ENCODE measurements at places on chromosomes 3 and 15.

DNA sequence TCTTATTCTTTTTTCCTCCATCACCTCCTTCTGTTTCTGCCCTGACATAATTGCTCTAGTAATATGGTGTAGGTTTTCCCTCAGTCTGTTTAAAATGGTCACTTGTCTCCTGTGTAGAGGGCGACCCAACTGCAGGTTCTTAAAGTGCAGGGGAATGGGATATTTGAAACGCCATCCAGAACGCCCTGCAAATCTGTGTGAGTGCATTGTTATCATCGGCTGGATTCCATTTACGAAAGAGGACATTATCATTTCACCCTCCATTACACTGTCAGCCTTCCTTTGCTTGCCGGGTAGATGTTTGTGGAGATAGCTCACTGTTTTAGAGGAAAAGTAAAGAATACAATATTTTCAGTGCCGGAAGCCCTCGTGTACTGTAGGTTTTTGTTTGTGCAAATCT is 354.0 kb downstream of the LRTM1 start:
- no peak for DNase-seq

DNA sequence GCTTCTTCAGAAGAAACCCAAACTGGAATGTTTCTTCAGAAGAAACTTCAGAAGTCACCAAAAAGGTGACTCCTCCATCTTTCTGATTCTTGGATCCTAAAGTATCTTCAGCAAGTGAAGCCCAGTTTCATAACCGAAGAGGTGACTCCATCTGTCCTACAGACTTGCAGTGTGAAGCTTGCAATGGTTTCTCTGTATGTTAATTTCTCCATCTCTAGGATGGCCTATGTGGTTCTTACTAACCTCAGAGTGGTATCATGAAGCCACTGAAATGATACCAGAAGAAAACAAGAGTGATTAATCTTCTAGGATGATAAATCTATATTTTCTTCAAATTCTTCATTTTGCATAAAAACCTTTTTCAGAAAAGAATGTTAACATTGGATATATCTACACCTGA is 495 bp upstream of the AQP9 start:
- no peak for DNase-seq

- DNase-seq = no peak
Observed at GRCh38 chr15:39051626-39052322, 487.2 kb upstream of the RASGRP1 start.

- DNase-seq = no peak
Observed at GRCh38 chr3:128262457-128262856, 109.2 kb downstream of the EEFSEC start.

DNA sequence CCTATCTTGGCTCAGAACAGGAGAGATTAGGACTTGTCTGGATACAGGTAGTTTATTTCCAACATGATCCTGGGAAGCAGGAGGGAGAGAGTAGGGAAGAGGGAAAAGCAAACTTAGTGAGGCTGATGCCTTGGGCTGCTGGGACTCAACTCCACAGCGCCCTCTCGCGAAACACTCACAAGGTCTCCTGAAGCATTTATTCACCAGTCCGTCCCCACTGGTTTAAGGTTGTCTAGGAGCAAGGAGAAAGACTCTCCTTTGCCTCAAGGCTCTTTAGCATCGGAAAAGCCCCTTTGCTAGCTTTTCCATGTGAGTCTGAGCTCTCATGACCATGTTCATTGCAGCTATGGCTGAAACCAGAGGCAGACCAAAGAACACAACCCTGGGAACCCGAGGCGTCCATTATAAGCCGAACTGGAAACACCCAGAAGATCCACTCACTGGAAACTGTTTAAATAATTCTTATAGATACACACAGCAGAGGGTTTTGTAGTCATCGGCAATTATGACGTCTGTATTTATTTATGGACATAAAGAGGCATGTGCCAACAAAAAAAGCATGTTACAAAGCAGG is 244.5 kb downstream of the CD47 start:
- DNase-seq = no peak
